ENCODE measurements at places on chromosomes 7 and 10.

GRCh38 chr7:151837285-151838042 is 39.5 kb downstream of the PRKAG2 start:
- no peak for DNase-seq

DNA sequence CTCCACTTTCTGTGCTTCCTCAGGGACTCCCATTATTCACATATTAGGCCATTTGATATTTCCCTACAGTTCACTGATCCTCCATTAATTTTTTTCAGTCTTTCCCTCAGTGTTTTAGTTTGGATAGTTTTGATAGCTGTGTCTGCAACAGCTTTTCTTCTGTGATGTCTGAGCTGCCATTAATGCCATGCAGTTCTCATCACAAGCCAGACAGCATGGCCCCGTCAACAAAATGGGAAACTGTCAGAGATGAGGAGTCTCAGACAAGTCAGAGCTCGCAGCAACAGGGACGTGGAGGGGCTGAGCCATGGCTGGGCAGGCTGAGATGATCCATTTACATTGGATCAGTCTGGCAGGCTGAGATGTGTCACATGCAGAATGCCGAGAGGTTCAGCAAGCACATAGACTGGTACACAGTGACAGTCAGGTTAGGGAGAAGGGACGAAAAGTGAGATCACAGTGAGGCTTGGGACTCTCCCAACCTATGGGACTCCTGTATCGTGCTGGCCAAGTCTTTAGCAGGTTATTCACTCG is 65.4 kb downstream of the NPS start:
- DNase-seq = no peak

GRCh38 chr7:137276189-137276588 is 67.3 kb downstream of the PTN start:
- DNase-seq = no peak

- DNase-seq = no peak
These were observed 493.6 kb downstream of the PTPRN2 start for GRCh38 chr7:158094046-158094445.

DNA sequence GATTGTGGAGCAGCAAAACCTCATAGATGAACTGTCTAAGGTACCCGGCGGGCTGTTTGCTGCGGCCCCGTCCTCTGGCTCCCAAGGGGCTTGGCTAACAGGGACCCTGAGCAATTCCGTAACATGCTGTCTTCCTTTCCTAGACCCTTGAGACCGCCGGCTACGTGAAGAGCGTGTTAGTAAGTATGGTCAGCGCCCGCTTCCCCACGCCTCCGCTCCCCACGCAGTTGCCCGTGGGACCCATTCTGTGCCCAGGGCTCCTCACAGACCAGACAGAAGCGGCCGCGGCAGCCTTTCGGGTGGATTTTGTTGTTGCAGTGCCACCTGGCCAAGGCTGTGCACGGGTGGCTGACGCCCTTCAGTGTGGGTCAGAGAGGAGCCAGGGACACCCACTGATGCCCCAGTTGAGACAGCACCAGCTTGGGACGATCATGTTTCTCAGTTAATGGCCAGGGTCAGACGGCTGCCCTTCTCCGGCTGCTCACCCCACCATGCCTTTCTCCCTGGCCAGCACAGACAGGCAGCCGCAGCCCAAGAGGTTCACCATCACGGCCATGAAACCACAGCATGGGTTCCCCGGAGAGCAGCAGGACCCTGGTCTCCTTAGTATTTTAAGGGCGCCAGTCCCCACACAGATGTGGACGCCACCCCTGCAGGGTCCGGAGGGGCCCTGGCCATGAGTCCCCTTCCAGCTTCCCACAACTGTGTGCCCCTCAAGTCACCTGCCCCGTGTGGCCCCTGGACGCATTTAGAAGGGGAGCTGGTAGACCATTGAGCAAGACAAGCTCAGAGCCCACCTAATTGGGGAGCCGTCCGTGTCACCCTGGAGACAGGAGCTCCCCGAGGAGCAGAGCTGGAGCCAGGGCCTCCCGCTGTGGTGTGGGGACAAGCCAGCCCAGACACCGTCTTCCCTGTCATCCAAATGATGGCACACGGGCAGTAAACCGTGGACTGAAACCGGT is 49.4 kb upstream of the DPYSL4 start:
- no peak for DNase-seq

DNA sequence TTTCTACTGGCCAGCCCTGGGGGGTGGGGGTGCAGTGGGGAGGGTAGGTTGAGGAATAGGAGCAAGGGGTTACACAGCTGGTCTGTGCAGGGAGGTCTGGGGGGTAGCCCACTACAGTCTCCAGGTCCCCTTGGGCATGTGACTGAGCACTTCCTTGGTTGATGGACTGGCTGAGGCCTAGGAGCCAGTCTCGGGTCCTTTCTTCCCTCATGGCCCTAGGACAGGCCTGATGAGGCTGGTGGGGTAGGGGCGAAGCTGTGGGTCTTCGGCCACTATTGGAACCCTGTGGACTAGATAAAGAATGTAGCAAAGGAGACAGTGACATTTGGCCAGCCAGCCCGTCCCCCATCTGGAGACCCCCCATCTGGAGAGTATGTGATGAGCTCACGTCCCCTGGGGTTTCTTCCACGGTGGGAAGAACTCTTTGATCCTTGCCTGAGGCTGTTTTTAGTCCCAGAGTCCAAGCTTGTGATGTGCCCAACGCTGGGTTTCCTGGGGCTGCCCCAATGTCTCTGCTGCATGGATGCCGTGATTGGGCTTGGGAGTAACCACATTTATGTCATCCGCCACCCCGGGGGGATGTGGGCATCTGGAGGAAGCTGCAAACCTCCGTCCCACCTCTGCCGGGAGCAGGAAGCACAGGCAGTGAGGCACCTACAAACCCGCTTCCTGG is 20.7 kb downstream of the FAM241B start:
- no peak for DNase-seq

DNA sequence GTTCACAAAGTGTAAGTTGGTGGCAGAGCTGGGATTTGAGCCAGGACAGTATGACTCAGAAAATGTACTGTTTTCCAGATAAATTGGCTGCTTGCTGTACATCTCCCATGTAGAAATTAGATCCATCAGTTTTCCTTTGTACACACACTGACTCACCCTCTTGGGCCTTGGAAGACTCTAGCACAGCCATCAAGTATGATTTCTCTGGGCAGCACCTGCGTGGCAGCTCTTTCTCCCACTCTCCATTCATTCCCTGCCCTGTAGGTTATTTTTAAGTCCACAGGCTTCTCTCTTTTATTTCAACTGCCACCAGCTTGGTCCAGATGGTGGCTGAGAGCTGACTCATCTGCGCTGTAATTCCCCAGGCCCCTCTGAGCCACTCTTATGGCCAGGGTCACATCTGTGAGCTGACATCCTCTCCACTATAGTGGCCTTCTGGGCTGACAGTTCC is 28.3 kb upstream of the SDK1 start:
- DNase-seq = no peak
